ENCODE measurements at places on chromosomes 7 and 10.

GRCh38 chr10:44874166-44874565, 37.0 kb upstream of the TMEM72 start:
- no peak for DNase-seq

DNA sequence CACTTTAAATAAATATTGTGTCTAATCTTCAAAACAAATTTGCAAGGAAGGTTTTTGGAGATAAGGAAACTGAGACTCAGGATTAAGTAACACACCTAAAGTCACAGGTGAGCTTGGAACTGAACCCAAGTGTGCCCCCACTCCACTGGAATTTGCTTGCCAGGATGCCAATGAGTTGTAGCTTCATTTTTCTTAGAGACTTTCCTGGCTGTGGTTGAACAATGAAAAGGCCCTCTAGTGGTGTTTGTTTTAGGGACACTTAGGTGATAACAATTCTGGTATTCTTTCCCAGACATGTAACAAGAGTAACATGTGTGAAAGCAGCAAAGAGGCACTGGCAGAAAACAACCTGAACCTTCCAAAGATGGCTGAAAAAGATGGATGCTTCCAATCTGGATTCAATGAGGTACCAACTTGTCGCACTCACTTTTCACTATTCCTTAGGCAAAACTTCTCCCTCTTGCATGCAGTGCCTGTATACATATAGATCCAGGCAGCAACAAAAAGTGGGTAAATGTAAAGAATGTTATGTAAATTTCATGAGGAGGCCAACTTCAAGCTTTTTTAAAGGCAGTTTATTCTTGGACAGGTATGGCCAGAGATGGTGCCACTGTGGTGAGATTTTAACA, 1.5 kb downstream of the IL6 start:
- DNase-seq: no peak

DNA sequence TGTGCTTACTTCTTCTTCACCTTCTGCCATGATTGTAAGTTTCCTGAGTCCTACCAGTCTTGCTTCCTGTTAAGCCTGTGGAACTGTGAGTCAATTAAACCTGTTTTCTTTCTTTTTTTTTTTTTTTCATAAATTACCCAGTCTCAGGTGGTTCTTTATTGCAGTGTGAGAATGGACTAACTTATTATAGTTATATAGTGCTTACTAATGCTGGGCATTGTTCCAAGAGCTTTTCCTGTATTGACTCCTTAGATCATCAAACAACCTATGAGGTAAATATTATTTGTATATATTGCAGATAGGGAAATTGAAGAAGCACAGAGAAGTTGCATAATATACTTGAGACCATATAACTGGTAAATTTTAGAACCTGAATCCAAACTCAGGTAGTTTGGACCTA, 98.1 kb downstream of the MBL2 start:
- no peak for DNase-seq

DNA sequence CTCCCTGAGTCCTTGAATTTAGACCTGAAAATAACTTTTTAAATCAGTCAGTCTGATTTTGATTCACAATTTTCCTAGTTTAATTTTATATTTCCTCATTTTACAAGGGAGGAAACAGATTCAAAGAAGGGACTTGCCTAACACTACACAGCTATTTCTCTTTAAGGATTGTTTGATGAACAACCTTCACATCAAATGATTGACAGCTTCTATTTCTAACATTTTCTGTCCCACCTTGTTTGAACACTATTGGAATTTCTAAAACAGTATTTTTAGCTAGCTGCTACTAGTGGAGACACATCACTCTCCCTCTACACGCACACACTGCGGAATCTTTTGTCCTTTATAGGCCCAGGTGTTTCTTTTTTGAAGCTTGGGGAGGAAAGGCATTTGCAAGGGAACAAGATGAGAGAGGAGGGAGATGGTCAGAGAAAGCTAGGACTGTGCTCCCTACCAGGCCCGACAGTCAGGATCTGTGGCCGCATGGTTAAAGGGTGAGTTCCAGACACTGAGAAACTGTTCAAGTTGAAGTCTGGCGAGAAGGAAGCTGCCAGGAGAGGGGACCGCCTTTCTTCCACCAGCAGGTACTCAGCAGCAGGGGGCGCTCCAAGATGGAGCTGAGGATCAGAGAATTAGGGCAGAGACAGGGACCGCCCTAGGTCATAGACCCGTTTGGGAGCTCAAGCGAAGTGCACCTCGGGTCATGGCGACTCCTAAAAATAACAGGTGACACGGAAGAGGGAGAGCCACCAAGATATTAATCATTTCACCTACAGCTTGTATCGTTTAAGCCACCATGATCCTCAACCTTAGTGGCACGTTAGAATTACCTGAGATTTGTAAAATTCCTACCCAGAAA, 49.7 kb downstream of the DNAJC12 start:
- DNase-seq: peak; percentile 44

- no peak for DNase-seq
Observed at GRCh38 chr10:121804460-121804859, 123.4 kb downstream of the ATE1 start.

DNA sequence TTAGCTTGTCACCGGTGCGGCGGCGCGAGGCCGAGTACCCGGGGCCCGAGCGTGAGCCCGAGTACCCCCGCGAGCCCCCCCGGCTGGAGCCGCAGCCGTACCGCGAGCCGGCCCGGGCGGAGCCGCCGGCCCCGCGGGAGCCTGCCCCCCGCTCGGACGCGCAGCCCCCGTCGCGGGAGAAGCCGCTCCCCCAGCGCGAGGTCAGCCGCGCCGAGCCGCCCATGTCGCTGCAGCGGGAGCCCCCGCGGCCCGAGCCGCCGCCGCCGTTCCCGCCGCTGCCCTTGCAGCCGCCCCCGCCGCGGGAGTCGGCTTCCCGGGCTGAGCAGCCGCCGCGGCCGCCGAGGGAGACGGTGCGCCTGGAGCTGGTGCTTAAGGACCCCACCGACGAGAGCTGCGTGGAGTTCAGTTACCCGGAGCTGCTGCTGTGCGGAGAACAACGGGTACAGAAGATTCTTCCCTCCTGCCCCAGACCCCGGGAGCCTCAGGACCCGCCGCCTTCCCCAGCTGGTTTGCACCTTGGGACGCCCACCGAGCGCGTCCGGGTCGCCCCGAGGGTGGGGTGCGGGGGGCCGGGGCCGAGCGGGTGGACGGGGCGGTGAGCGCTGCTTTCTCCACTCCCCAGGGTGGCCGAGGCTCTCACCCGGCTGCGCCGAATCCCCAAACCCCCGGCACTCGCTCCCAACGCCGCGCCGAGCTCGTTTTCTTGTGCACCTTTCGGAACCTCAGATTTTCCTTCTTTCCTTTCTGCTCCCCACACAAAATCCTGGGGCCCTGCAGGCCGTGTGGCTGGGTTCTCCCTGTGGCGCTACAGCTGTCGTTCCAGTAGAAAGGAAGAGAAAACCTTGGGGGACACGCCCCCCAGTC, 708 bp downstream of the UBN2 start:
- DNase-seq: peak; percentile 40

GRCh38 chr7:12719981-12720865, 32.8 kb downstream of the ARL4A start:
- DNase-seq: no peak

- peak; percentile 38 for DNase-seq
Observed at GRCh38 chr7:143385891-143386781, 5.0 kb downstream of the ZYX start.

GRCh38 chr7:140673063-140673773, 473 bp downstream of the ADCK2 start:
- peak; percentile 74 for DNase-seq

GRCh38 chr7:150666412-150666811, 19.1 kb upstream of the GIMAP2 start:
- DNase-seq: no peak

DNA sequence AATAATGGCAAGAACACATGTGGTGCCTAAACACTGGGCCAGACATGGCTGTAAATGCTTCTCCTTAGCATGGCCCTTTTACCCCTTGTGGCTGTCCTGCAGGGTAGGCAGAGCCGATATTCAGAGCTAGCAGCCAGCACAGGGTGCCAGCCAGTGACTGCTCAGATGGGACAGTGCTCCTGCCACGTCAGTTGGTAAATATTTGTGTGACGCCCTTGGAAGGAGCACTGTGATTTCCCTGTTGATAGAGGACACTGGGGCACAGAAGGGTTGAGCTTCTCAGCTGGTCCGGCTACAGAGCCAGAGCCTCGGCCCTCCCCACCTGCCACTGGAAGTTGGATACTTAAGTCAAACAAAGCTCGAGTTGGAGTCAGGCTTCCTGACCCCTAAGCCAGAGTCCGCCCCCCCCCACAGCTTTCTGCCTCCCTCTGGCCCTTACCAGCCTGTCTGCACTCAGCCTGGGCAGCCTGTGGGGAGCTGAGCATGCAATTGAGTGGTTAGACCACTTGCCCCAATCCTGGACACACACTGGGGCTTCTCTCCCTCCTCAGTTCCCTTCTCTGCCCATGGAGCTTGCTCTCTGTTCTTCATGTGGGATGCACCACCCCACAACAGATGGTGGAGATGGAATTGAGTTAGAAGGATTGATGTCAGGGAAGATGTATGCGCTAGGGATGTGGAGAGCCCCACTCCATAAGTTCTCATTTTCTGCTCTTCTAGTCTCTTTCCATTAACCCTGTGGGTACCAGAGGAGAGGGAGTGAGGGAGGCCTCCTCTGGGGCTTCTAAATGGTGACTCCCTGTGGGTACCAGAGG, 350.8 kb downstream of the PLXNA4 start:
- no peak for DNase-seq

GRCh38 chr7:124459101-124460055, 306.2 kb downstream of the GPR37 start:
- no peak for DNase-seq

DNA sequence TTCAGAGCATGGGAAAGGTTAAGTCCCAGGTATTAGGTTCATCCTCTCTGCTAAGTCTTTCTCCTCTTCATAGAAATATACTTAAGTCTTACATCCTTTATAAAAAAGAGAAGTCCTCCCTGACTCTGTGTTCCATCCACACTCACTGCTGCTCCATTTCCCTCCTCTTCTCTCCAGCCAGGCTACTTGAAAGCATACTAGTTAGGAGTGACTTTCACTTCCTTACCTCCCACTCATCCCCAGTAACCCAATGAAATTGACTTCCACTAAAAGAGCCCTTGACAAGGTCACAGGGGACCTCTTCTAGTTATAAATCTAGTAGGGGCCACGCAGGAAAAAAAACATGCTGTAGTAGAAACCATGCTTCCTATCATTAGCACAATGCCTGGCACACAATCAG, 133.1 kb upstream of the AGK start:
- no peak for DNase-seq

GRCh38 chr7:98418636-98419315, 17.9 kb upstream of the BAIAP2L1 start:
- DNase-seq: no peak
